ENCODE measurements at places on chromosomes 3 and 15.

- DNase-seq: no peak
Measured at GRCh38 chr3:72462595-72463011, 385.6 kb downstream of the SHQ1 start.

DNA sequence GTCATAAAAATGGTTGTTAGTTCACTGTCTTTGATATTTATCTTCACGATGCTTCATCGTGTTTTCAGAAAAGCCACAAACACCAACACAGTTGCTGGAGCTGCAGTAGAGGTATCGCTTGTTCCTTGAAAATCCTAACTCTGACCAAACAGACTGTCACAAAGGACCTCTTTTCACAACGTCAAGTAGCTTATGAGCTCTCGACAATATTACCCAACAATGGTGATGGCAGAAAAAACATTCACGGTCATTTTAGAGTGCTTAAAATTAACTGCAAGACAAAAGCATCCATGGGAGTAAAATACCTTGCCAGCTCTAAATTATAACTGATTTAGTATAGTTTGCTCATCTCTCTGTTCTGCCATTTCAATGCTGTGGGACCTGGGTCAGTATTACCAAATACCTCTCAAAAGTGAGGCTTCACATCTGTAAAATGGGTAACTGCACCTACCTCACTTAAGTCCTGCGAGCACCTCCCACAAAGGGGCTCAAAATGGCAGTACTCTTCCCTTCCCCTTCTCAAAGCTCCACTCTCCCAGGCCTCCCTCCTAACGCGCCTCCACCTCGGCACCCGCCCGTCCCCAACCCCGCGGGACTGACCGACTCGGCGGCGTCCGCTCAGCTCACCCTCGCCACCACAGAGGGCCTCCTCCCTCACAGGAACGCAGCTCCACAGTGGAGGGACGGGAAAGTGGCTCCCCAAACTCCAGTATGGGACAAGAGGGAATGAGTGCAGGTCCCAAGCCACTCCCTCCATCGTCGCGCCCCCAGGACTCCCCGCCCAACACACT is 546 bp downstream of the TRIM59 start:
- no peak for DNase-seq

DNA sequence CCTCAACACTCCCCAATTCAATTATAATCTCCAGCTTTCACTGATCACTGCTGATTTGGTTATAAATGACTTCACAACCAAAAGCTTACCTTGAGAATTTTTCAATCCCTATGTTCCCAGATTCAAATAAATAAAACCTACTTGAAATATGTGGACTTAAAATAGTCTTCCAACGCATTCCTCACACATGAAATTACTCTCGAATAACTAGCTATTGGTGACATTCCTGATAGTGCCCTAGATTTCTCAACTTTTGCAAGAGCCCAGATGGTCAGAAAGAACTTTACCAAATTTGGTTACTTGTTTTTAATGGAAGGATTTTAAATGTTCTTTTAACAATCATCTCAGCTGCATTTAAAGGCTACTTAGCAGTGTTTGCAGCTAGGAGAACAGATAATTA is 605.5 kb downstream of the FHIT start:
- DNase-seq: no peak

GRCh38 chr3:41234823-41235721 is 35.8 kb downstream of the CTNNB1 start:
- no peak for DNase-seq

DNA sequence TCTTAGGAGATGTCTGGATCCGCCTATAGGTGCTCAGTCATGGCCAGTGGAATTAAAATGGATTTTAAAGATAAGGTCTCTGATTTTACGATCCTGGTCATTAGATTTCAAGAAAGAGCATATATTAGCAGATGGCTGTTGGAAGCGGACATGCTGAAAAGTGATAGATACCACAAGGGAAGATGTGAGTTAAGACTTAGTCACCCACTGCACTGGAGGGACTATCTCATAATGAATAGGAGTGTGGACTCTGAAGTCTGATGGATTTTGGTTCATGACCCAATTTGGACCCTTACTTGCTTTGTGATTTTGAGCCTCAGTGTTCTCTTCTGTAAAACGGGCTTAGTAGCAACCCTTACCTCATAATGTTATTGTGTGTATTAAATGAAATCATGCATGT is 214.7 kb downstream of the CHST2 start:
- no peak for DNase-seq

- DNase-seq: no peak
Measured at GRCh38 chr3:195403244-195403643, 39.6 kb downstream of the ACAP2 start.

GRCh38 chr3:163273694-163274093 is 1777.1 kb downstream of the OTOL1 start:
- DNase-seq: no peak

DNA sequence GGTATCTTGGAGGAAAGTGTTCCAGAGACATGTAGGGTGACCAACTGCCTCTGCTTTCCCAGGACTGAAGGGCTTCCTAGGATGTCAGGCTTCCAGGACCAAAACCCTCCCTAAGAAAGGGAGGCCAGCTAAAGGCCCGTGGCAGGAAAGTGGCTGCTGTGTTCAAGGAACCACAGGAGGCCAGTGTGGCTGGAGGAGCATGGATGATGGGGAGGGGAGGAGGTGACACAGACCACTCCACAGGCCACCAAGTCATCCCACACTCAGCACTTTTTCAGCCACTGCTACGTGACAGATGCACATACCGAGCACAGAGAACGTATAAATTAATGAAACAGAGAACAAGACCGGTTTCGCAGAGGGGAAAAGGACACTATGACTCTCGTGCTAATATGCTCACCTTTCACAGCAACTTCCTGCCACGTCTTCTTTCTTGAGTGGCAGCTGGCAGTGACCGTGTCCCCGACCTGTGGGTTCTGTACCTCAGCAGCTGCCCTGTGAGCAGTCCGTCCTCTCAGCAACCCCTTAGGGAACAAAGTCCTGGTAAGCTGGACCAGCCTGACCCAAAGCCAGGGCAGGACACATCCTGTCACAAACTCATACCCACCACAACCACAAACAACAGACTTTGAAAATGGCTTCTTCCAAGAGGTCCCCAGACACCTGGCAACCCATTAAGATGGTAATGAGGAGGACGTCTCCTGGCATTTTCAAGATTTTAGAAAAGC is 244.7 kb downstream of the VPS13C start:
- DNase-seq: no peak

- no peak for DNase-seq
Measured at GRCh38 chr3:127149621-127150310, 43.2 kb upstream of the PRR23E start.

DNA sequence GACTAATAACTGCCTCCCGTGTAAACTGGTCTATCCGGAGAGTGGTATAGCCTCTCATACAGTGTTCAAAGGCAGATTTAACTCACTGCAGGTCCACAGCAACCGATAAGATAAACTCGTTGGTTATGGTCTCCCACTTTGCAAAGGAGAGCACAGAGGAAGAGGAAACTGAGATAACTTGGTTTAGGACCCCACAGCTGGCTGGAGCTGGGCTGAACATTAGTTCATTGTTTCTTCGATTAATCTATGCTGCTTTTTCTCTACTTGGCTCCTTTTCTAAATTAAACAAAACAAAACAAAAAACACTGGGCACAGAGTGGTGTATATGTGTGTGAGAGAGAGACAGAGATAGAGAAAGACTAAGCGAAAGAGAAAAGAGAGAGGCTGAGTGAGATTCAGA is 5.0 kb upstream of the DLG1 start:
- no peak for DNase-seq

GRCh38 chr3:157180262-157180661 is 20.3 kb upstream of the CCNL1 start:
- no peak for DNase-seq

DNA sequence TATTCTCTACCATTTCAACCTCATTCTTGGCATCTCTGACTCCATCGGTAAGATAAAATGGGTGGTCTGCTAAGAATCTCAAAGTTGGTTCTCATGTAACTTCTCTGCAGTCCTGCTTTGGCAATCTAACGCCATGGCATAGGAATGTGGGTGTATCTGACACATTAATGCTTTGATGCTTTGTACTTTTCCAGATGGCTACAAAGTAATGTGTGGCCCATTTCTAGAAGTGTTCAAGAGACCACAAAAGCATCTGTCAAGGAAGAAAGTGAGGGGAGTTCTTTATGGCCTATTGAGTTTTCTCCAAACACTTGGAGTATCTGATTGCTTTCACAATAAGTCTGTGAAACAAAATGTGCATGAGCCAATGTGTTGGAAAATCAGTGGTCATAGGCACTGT is 339.9 kb upstream of the TGFBR2 start:
- no peak for DNase-seq

DNA sequence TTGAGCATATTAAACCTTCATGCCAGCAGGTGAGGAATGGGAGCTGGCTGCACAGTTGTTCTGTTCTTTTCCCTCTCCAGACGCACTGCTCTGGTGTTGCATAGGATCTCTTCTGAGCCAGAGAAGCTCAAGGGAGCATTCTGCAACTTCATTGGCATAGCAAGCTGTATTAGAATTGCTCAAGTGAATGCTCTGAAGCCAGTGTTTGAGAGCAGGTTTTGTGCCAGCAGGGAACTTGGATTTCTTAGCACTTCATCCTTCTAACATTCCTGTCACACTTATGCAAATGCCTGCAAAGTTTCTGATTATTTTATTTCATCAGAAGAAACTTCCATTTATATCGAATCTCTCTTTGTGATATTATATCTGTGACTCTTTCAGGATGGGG is 366.6 kb downstream of the AGBL1 start:
- no peak for DNase-seq

DNA sequence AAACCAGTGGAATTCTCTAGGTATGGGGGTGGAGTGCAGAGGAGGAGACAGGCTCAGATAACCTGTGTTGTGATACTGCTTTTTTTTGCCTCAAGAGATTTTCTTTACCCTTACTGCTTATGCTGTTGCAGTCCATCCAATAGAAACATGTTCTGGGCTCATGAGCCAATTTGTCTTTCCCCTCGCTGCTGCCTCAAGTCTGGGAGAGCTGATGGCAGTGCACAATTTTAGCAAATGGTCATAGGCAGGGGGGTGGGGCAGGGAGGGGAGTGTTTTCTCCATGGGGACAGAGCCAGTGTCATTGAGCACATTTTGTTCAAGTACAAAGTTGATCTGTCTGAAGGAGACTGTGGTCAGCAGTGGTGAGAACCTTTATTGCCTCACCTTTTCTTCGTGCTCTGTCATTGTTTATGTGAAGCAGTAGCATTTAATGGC is 134.9 kb downstream of the MBNL1 start:
- no peak for DNase-seq
